Lung (tissue), 17 donors: ENCODE measurements at places on chromosomes 16 and 17. TPM values are rescaled to one million over a fixed set of nuclear protein-coding genes. Genes with fewer than 3 reads are reported as not detected.

- DNase-seq: no peak
Observed at GRCh38 chr16:55003916-55004315, 73.3 kb downstream of the IRX5 start.

DNA sequence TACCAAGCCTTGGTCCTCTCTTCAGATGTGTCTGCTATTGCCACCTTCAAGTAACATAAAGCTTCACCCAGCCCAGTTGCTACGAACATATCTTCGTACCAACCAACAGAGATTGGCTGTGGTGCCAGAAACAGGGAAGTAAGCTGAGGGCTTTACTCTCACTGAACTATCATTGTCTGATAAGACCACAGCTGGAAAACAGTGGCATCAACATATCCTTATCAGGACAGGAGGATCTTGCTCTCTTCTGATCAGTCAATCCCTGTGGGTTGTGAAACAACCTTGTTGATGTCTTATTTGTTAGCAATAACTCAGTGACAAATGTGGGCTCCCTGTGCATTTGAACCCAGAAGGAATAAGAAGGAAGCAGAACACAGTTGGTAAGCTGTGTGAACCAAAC is 446.3 kb upstream of the MAF start:
- no peak for DNase-seq

NPIPB9 gene
- 2.8 TPM for total RNA-seq

DNA sequence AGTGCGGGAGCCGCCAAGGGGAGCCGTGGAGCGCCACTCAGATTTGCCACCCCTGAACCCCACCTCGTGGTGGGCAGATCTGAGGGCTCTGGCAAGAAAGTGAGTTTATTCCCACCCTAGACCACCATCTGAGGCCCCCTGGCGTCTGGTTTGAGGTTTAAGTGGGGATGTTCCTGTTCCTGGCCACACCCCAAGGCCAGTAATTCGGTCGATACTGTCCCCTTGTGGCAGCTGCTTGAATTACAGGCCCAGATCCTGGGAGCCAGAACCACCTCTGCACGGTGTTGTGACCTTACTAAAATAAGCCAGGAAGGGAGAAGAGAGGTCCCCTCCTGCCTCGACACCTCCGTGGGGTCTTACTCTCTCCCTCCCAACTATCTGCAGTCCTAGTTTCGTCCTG is 3.3 kb upstream of the LAT start:
- DNase-seq: no peak

GRCh38 chr17:39943702-39944392 is 16.3 kb downstream of the LRRC3C start:
- DNase-seq: no peak

ZKSCAN2 gene
- 5.4 TPM for total RNA-seq

DNA sequence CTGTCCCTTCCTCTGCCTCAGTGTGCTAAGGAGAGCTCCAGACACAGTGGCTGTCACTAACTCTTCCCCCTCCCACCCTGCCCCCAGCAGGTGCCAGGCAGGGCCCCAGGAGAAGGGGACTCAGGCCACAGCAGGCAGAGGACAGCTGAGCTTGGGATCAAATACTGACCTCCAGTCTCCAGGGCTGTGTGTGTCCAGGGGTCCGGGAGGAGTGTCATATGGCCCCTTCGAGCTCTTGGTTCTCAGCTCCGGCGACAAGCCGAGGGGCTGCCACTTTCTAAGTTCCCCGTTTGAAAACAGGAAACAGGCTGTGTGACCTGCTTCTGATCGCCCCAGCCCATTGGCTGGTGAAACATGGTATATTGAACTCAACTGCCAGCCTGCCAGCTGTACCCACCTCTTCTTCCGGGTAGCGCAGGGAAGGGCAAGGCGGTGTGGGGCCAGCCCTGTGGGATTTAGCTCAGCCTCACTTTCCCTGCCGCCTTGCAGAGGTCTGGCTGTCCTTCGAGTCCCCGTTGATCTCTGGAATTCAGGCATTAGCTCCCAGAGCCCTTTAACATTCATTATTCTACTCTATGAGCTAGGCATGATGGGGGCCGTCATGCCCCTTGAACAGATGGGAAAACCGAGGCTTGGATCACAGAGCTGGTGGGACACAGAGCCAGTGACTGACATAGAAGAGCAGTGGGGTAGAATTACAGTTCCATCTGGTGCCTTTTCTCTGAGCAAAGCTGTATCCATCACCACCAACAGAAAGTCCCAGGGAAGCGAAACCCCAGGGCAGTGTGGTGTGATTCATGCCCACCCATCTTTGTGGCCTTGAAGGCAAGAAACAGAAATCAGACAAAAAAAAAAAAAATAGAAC is at the start of gene SNX20:
Gene SNX20, minus strand, starts transcription at position 292 of the 865 bp plus-strand sequence. CDS start 3,786 bp downstream, outside the sequence.
- DNase-seq: no peak

DNA sequence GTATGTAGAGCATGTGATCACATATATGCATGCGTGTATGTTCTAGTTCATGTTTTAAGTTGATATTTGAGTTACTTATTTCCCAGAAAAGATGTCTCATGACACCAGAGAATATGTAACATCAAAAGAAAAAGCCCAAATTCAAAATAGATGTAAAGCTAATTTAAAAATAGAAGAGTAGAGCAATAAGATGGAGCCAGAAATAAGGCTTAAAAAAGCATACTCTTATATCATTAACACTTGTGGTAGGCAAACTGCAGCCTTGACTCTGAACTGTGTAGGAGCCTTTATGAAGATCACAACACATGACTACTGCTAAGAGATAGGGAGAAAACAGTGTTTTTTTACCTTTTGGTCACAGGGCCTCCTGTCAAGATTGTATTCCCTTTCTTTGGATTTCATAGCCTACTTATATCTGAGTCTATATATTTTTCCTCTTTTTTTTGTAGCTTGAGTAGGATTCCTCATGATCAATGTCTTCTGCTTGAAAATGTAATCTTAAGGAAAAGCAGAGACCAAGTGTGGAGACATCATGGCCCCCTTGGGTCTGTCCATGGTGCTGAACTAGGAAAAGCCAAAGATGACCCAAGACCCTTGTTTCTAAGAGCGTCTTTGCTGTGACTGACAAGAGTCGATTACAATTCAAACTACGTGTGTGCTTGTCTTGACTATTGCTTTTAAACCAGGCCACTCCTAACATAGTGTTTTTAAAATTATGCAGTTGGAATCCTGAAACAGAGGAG is 390.4 kb downstream of the SHISA9 start:
- peak; percentile 7 for DNase-seq

DNA sequence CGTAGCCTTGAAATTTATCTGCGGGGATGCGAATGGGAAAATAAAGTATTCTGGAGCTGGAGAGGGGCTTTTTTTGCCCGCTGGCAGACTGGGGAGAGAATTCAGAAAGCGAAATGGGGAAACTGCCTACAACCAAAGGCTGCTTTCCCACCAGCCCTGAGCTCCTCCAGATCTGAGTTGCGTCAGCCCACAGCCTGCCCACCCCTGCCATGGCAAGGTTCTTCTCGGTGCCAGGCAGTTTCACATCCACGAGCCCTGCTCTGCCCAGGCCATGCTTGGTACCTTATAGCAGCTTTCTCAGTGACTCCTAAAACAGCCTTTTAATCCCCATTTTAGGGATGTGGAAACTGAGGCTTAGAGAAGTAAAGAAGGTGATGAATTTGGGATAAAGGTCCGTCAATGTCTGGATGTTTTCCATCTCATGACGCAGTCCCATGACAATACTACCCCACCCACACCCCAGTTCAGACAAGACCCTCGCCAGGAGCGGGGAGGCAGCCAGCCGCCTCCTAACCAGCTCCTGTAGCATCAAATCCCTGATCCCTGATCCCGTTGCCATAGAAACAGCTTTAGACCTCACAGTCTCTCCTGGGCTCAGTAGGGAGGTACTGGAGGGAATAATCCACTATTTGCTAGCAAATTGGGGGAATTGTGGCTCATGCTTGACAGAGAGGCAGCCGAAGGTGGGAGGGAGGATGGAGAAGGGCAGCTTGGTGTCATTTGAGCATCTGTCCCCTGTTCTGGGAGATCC is 113.5 kb downstream of the MGAT5B start:
- no peak for DNase-seq

DNA sequence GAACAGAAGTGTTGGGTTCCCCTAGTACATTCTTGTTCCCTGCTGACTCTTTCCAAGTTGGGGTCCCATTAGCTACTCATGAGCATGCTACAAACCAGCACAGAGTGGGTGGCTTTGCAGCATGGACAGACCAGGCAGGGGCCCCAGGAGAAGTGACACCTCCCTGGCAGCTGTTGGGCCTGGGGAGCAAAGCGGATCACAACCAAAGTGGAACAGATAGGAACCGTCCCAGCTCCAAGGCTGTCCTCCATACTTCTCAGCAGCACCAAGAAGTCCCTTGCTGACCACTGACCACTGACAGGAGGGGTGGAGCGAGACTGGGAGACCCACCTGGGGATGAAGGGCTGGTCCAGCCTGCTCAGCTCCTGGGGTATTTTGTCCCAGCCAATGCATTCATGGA is 12.4 kb upstream of the GFAP start:
- DNase-seq: no peak

CASKIN1 gene
- total RNA-seq: 0.09 TPM

DNA sequence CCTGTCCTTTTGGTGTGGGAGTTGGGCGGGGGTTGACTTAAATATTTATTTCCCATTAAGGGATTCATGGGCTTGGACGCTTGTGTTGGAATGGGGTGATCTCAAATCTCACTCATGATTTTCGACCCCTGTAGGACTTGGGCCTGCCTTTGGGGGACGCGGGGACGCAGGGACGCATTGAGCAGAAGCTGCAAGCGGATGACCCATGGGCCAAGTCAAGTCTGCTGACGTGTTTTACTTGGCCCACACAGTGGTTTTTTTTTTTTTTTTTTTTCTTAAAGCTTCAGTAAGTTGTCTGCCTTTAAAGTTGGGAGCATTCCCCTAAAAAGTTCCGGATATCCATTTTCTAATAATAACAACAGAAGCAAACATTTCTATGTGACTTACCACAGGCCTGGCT is 28.9 kb downstream of the CMIP start:
- peak; percentile 82 for DNase-seq

- no peak for DNase-seq
Observed at GRCh38 chr17:31251105-31251969, 45.7 kb downstream of the OMG start.

ASPHD1 gene
- total RNA-seq: 0.34 TPM
